ENCODE measurements at places on chromosomes 13 and 19.

DNA sequence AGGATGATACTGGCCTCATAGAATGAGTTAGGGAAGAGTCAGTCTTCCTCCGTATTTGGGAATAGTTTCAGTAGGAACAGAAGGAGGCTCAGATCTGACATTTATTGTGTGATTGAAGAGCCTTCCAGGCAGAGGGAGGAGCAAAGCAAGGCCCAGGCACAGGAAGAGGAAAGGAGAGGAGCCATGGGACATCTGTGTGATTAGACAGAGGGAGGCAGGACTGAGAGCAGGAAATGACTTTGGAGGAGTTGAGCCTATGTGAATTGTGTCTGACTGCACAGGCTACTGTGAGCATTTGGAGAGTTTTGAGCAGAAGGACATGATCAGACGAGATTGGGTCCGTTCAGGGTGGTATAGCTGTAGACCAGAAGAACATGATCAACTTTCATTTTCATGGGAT lies 8.5 kb downstream of the SIGLEC7 start:
- DNase-seq = no peak

- no peak for DNase-seq
Observed at GRCh38 chr19:11210656-11210928, 13.2 kb upstream of the KANK2 start.

DNA sequence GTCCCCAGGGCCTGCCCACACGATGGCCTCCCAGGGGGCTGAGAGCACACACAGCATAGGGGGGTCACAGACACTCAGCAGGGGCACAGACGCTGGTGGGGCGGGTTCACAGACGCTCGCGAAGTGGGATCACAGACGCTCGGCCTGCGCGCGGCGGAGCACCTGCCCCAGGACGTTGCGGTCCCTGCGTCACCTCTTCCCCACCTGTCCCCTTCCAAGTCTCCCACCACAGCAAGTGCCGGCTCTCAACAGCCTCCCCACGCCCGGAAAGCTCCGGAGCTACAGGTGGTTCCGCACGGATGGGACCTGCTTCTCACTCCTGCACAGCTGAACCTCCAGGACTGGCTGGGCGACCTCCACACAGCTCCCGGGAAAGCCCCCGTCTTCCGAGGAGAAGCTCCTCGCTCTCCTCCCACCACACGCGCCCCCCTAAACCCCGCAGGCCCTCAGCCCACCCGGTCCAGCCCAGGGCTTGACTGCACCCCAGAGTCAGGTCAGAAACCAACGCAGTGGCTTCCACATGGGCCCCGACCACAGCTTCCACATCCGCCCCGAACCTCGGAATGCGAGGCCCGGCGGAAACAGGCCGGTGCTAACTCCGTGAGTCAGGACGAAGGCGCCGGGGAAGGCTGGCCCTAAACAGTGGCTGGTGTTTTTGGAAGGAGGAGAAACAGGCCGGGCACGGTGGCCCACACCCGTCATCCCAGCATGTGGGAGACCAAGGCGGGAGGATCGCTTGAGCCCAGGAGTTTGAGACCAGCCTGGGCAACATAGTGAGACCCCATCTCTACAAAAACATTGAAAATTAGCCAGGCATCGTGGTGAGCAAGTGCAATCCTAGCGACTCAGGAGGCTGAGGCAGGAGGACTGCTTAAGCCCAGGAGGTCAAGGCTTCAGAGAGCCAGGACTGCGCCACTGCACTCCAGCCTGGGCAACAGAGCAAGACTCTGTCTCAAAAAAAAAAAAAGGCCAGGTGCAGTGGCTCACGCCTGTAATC lies 16.5 kb downstream of the BTBD2 start:
- DNase-seq = no peak

DNA sequence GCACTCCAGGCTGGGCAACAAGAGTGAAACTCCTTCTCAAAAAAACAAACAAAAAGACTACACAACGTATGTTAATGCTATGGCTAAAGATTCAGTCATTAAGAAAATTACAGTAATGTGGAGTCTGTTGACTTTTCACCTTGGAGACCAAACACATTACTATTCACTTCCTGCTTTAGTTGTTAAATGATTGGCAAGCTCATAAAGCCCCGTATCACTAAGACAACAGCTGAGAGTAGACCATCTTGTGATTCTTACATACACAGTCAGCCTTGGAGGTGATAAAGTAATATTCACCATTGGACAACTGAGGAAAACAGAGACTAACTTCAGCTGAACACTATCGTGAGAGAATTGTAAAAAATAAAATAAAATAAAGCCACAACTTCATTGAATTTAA lies 86.5 kb downstream of the KCTD12 start:
- DNase-seq = no peak

GRCh38 chr13:110316196-110316595 lies 9.1 kb downstream of the COL4A2 start:
- no peak for DNase-seq

GRCh38 chr13:57588639-57589038 lies 42.9 kb upstream of the PCDH17 start:
- no peak for DNase-seq

GRCh38 chr19:16227837-16228636 lies 30.3 kb downstream of the AP1M1 start:
- DNase-seq = no peak

DNA sequence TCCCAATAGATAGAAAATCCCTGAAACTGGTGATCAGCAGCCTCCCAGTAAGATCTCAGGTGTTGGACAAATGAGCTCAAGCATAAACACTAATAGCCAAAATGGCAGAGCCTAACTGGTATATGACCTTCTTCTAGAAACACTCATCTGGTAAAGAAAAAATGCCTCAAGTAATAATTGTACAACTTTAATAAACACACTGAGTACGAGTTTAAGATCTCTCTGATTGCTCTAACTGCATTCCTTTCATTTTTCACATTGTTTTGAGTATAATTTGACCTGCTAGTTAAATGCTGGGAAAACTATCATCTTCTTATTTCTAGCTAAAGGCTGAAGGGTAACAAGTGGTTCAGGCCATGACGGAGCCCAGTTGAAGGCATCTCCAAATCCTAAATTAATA lies 2009.5 kb upstream of the PCDH20 start:
- no peak for DNase-seq

DNA sequence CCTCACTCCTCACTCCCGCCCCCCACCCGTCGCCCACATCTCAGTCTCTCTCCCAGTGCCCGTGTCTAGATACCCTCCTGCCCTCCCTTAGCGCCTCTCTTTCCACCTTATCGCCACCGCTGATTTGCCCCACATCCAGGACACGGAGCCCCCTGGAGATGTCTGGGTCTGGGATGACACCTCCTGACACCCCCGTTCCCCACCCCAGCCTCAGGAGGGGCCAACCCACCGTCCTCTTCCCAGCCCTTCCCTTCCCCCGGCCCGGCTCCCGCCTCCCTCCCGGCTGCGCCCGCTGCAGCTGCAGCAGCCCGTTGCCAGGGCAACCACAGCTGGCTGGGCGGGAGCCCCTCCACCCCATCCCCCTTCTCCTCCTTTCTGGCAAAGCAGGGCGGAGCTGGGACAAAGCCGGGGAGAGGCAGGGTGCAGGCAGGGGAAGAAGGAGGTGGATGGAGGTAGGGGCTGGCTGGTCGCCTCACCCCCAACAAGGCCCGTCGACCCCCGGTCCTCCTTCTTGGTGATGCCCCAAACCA lies 13.5 kb downstream of the DPF1 start:
- no peak for DNase-seq

DNA sequence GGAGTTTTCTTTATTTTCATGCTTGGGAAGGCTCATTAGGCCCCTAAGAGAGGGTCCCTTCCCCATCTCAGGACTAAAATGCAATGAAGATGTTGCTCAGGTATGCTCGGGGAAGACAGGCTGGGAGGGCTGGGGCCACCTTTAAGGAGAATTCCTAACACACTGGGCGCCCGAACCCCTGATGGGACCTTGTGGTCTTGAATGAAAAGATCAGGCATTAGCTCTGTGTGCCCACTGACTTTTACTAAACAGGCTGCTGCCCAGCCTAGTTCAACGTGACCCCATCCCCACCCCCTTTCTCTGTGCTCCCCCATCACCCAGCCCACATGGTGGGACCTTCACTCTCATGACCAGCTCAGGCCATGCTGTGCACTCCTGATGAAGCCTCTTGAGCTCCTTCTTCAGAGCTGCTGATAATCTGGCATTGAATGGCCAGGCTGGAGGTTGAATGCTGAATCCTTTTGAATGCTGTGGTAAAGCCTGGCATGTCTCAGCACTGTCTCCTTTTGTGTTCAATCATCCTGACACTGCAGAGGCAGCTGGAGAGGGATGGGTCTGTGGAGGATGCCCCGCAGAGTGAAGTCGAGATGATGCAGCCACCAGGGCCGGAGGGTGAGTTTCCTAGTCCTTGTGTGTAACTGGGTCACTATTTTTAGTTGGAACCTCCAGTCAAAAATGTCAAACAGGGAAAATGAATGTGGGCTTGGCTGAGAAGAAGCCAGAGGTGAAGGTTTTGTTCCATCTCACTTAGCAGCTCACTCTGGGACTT lies 209.1 kb downstream of the UQCRFS1 start:
- no peak for DNase-seq

GRCh38 chr13:31224174-31224669 lies 24.4 kb downstream of the B3GLCT start:
- DNase-seq = no peak

- no peak for DNase-seq
Observed at GRCh38 chr19:18171605-18172327, 1.8 kb upstream of the IFI30 start.

GRCh38 chr19:47511128-47511517 lies 3.7 kb downstream of the NAPA start:
- DNase-seq = no peak

DNA sequence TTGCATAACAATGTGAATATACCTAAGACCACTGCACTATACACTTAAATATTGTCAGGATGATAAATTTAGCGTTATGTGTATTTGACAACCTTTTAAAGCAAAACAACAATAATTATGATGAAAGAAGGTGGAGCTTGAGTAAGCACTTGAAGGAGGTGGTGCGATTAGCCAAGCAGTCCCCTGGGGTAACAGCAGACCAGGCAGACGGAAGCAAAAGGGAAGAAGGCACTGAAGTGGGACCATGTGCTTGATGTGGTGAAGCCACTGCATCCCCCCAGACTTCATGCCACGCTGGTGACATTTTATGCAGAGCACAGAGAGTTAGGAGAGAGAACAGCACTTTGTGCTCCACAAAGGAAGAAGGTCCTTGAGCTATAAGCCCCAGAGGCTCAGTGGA lies 58.3 kb upstream of the ZNF507 start:
- DNase-seq = no peak

- no peak for DNase-seq
Observed at GRCh38 chr19:46975011-46975924, 44.4 kb upstream of the NPAS1 start.

DNA sequence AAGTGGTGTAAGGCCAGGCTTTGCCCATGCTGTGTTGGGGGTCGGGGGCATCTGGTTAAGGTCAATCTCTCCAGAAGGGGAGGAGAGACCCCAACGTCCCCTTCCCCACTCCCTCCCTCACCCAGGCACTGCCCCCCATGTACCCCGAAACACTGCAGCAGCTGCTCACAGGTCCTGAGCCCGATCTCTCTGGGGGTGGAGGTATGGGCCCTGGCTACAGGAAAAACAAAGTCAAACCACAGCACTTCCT lies 10.2 kb downstream of the CAPN12 start:
- no peak for DNase-seq

DNA sequence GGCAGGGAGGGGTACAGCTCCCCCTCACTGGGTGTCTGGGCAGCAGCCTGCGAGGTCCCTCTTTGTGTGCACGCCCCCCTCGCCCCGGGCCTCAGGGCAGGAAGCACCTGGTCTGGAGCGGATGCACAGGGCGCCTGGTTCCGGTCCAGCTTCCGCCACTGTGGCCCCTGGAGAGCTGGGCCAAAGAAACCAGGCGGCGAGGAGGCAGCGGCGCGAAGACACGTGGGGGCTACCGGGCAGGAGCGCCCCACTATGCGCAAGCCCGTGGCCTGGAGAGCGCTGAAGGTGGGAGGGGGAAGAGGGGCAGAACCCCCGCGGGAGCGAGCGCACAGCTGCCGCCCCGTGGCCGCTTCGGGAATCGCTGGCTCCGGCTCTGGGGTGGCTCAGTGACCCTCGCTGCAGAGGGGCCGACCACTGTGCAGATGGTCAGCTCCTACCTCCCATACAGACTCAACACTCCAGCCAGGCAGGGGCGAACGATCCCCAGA lies 1.7 kb upstream of the LYL1 start:
- no peak for DNase-seq

DNA sequence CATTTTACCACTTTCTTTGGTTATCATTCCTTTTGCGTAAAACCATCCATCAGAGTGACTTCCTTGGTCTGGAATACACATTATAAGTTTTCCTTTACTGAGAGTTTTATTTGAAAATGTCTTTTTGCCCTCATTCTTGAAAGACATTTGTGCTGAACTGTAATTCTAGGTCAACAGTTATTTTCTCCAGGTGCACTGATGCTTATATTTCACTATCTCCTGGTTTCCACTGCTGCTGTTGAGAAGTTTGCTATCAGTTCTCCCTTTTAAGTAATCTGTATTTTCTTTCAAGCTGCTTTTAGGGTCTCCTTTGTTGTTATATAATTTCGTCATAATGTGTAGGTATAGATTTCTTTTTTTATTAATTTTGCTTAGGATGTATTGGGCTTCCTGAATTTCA lies 160.0 kb downstream of the DCT start:
- no peak for DNase-seq

DNA sequence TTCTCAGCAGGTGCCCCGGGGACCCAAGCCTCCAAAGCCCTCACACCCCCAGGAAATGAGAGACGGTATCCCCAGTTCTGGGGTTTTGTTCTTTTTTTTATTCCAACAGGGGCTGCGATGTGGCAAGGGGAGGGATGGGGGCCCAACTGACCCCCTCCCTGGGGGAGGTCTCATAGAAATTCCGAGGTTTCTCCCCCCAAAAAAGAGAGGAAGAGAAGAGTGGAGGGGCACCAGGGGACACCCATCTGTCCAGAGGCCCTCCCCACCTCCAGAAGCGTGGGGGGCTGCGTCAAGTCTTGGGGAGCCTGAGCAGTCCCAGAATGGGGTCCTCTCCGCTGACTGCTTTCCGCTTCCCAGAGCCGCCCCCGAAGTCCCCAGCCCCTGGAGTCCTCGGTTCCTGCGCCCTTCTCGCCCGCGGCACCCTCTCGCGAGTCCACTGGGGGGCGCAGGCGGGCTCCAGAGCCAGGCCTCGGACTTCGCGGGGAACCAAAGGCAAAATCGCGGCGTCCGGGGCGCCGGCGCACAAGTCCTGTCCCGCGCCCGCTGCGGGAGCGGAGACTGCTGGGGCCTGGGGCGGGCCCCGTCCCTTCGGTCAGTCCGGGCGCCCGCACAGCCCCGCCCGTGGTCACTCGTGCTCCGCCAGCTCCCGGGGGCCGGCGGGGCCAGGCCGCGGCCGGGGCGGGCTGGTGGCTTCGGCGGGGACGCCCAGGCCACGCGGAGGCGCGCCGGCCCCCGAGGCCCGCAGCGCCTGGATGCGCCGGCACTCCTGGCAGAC lies 4.4 kb upstream of the ATP1A3 start:
- DNase-seq = no peak

GRCh38 chr13:30520571-30520970 lies 54.8 kb upstream of the HMGB1 start:
- no peak for DNase-seq

- DNase-seq = no peak
Observed at GRCh38 chr13:30618186-30618929, 638 bp downstream of the USPL1 start.

DNA sequence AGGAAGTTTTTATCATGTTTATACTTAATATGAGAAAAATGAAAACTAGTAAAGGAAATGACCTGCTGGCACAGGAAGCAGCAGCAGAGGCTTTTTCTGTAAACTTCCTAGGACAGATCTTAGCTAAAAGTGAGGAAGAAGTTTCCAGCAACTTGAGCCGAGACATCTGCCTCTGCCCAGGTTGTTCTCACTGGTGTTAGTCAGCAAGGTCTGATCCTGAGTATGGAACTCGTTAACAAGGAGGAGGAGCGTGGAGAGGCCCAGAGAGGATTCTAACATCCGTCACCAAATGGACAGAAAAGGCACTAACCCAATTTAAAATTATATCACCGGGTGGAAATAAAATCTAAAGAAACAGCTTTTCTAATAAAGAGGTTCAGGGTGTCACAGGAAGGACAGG lies 43.6 kb downstream of the PHF11 start:
- no peak for DNase-seq

Data from stimulated activated CD8-positive, alpha-beta memory T cell treated with anti-CD3 and anti-CD28 coated beads, Interleukin-7, amount 100 ng/mL, for 48 hours (primary cell).